Astrocyte (in vitro differentiated cells and primary cell): ENCODE measurements at places on chromosomes 4 and X. TPM values are rescaled to one million over a fixed set of nuclear protein-coding genes. Genes with fewer than 3 reads are reported as not detected.
A peak's percentile ranks its signal among the peaks of the same experiment; 100 is the strongest.

- H3K36me3 ChIP-seq = no peaks in the 10 kb centered on the region
- DNase-seq = no peak
- H3K27ac ChIP-seq = peak overlapping the region; percentile 83
- H3K4me1 ChIP-seq = peaks cover 7% of the 10 kb centered on the region
- H3K4me3 ChIP-seq = peak overlapping the region; percentile 77
Observed at GRCh38 chr4:183503497-183504063, 1.3 kb upstream of the ING2 start.

DNA sequence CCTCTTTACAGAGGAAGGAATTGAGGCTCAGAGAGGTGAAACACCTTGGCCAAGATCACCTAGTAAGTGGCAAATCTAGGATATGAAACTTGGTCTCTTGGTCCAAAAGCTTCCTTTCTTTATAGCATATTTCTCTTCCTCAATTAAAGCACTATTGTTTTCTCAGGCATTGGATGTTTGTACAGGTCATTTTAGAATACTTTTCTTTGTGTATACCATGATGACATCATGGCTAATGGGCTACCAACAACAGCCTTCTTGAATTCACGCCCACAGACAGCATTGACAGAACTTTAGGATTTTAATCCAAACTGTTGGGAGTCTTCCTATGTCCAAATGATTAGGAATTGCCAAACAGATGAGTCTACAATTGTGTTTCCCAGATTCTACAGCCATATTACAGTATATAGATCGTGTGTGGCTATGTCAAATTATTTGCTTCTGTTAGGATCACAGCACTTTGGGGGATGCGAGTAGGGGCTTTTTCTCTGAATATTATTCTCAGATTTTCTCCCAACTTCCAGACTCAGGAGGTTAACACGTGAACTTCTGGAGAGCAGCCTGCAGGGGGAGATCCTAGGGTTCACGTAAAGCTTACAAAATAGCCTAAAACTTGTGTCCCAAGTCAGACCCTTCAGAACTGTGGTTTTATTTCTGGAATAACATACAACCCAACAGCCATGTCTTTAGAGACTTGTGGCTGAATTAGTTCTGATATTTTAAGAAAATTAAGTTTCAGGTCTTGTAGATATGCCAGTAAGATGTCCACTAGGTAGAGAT is 191.8 kb downstream of the SHROOM3 start:
- H3K4me3 ChIP-seq = no peak overlapping the region
- H3K4me1 ChIP-seq = peaks cover 31% of the 10 kb centered on the region
- no peak for DNase-seq
- no peaks in the 10 kb centered on the region for H3K36me3 ChIP-seq
- H3K27ac ChIP-seq = no peak overlapping the region

- peaks cover 6% of the 10 kb centered on the region for H3K4me1 ChIP-seq
- peak; percentile 12 for DNase-seq
- H3K4me3 ChIP-seq = no peak overlapping the region
- no peak overlapping the region for H3K27ac ChIP-seq
- no peaks in the 10 kb centered on the region for H3K36me3 ChIP-seq
Observed at GRCh38 chr4:16914208-16914607, 15.8 kb upstream of the LDB2 start.

DNA sequence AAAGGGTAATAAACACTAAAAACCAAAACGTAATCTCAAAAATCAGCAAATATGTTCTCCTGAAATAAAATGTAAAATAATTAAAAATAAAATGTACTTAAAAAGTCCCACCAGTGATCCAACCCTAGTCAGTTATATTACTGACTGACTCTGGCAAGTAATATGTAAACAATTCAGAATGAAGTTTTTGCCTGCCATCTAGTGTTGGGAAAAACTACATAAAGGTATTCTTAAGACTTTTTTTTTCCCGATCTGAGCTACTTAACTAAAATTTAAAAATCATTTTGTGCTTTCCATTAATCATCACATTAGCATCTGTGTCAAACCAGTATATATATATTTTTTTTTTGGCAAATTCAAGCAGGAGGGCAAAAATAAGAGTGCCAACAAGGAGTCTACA is 24.0 kb downstream of the RCHY1 start:
- H3K4me3 ChIP-seq = no peak overlapping the region
- H3K36me3 ChIP-seq = peaks cover 19% of the 10 kb centered on the region
- DNase-seq = no peak
- no peak overlapping the region for H3K27ac ChIP-seq
- H3K4me1 ChIP-seq = no peaks in the 10 kb centered on the region
- H3K27me3 ChIP-seq = no peaks in the 10 kb centered on the region

DNA sequence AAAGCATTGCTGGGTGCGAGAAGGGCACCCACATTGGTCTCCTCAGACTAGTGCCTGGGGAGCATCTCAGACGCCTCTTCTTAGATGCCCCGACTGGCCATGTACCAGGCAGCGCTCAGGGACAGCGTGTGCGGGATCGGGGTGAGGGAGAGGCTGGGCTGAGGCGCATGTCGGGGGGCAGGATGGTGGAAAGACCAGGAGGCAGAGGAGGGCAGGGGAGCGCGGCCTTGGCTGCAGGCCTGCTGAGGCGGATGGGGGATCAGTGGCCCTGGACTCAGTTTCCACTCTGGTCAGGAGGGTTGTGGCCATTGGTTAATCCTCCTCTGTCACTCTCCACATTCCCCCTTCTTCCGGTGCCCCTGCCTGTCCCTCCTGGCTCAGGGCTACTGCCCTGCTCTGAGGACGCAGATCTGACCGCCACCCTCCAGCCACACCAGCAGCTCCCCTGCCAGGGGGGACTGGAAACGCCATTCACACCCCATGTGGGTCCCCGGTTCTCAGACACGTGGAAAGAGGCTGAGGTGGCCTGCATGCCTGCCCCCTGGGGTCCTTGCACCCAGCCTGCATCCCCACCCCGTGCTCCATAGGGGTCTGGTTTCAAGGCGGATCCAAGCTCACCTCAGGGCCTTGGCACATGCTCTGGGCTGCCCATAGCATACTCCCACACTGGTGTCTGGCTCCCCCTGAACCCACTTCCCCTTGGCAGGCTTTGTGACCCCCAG is 105.9 kb downstream of the CPZ start:
- DNase-seq = no peak
- H3K36me3 ChIP-seq = no peaks in the 10 kb centered on the region
- H3K27ac ChIP-seq = no peak overlapping the region
- no peak overlapping the region for H3K4me3 ChIP-seq

- no peaks in the 10 kb centered on the region for H3K36me3 ChIP-seq
- DNase-seq = no peak
- H3K27me3 ChIP-seq = no peaks in the 10 kb centered on the region
- peak within 1 kb of the TSS; percentile 63 for H3K27ac ChIP-seq
- H3K4me3 ChIP-seq = peak within 1 kb of the TSS; percentile 66
Observed at GRCh38 chrX:64205441-64205734, at the start of gene AMER1. Gene AMER1, minus strand, starts transcription at chrX:64205708. Its CDS starts 12,422 bp downstream, at chrX:64193286.

GRCh38 chr4:118881512-118882146 is 7.0 kb upstream of the SYNPO2 start:
- H3K4me3 ChIP-seq = no peak overlapping the region
- DNase-seq = no peak
- H3K27ac ChIP-seq = no peak overlapping the region
- H3K4me1 ChIP-seq = no peaks in the 10 kb centered on the region
- H3K36me3 ChIP-seq = no peaks in the 10 kb centered on the region

GRCh38 chrX:155148724-155149537 is 67.3 kb upstream of the VBP1 start:
- no peaks in the 10 kb centered on the region for H3K27me3 ChIP-seq
- no peaks in the 10 kb centered on the region for H3K4me1 ChIP-seq
- H3K4me3 ChIP-seq = no peak overlapping the region
- no peak for DNase-seq
- no peak overlapping the region for H3K27ac ChIP-seq

DNA sequence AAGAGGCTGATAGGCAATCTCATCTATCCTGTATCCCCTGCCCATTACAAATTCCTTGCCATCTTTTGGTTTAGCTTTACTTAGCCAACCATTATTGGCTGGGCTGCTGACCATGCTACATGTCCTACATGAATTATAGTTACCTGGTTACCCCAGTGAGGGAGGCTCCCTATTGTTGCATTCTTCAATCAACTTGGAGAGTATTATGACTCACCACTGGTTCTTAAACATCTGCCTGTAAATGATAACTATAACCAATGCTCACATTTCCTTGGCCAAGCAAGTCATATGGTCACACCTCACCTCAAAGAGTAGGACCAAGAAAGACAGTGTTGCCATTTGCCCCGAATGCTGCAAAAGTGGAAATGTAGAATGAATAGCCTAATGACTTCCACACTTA is 297.6 kb downstream of the IL15 start:
- no peak for DNase-seq
- H3K27ac ChIP-seq = no peak overlapping the region
- no peaks in the 10 kb centered on the region for H3K36me3 ChIP-seq
- no peaks in the 10 kb centered on the region for H3K27me3 ChIP-seq
- H3K4me3 ChIP-seq = no peak overlapping the region

DNA sequence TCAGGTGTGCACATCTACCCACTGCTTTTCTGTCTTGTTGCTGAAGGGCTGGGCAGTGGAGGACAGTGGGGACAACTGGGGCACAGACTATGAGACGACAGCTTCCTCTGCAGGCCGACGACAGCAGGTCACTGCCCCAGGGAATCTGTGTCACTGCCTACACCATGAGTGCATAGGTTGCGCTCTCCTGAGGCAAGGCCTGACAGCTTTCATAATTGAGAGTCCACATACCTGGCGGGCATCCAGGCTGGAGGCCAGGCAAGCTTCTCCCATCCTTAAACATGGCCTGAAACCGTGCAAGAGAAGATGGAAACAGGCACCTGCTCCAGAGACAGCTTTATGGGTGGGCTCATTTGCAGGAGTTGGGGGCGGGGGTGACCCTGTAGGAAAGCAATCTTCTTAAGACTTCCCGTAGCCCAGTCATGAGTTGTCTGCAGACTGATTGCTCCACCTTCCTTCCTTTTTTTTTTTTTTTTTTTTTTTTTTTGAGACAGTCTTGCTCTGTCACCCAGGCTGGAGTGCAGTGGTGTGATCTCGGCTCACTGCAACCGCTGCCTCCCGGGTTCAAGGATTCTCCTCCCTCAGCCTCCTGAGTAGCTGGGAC is 2.9 kb downstream of the ANOS1 start:
- H3K36me3 ChIP-seq = no peaks in the 10 kb centered on the region
- no peak overlapping the region for H3K4me3 ChIP-seq
- no peak for DNase-seq
- no peaks in the 10 kb centered on the region for H3K27me3 ChIP-seq
- no peak overlapping the region for H3K27ac ChIP-seq

DNA sequence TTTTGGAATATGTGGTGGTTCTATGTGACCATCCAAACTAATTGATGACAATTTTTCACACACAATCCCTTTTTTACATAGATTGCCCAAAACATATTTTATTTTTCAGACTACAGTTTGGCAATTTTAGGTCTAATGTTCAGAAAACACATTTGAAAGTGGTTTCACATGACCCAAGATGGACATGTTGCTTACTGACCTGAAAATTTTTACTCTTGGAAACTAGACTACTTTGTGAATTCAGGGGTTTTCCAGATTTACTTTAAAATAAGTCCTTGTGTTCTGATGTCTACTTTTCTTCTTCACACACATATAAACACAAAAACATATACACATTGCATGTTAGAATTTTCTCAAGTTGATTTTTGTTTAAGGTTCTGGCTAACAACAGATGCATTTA is 79.5 kb downstream of the HMGB2 start:
- peaks cover 9% of the 10 kb centered on the region for H3K4me1 ChIP-seq
- H3K36me3 ChIP-seq = no peaks in the 10 kb centered on the region
- H3K27ac ChIP-seq = no peak overlapping the region
- H3K4me3 ChIP-seq = no peak overlapping the region
- H3K27me3 ChIP-seq = peaks cover 5% of the 10 kb centered on the region
- no peak for DNase-seq

- DNase-seq = peak; percentile 80
- H3K27ac ChIP-seq = peak overlapping the region; percentile 98
- no peaks in the 10 kb centered on the region for H3K36me3 ChIP-seq
- H3K4me3 ChIP-seq = peak overlapping the region; percentile 42
- no peaks in the 10 kb centered on the region for H3K27me3 ChIP-seq
Observed at GRCh38 chrX:10579112-10580011, 41.0 kb downstream of the MID1 start.

DNA sequence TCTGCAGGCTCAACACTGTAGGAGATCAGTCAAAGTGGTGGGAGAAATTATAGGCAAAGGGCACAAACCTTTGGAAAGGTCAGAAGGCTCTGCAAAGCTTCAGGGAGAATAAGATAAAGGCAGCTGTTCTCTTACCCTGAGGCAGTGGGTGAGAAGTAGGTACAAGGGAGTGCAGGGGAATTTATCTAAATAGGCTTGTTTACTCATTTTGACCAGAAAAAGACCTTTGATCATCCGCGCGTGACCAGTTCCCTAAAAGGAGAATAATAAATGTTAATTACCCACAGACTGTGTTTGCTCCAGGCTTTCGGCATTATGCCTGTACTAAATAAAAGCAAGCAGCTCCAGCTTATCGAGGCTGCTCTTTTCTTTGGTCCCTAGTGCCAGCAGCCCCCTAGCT is 9.3 kb downstream of the FGFBP2 start:
- H3K27ac ChIP-seq = no peak overlapping the region
- no peak overlapping the region for H3K4me3 ChIP-seq
- H3K4me1 ChIP-seq = no peaks in the 10 kb centered on the region
- H3K36me3 ChIP-seq = no peaks in the 10 kb centered on the region
- no peaks in the 10 kb centered on the region for H3K27me3 ChIP-seq

DNA sequence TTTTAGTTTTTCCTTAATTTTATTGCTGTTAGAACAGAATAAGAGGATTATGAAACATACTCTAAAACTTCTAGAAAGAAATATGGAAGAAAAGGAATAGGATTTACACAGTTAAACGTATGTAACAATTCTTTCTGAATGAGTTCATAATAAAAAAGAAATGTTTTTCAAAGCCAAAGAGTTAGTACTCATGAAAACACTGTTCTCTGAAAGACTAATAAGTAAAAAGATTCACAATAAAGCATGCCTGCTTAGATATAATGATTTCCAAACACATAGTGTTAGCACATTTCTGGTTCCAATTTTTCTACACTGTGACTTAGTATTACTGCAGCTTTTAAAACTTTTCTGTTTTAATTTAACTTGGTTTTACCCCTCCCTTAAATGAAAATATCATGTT is 49.8 kb upstream of the PRSS48 start:
- H3K36me3 ChIP-seq = no peaks in the 10 kb centered on the region
- peaks cover 23% of the 10 kb centered on the region for H3K4me1 ChIP-seq

ADGRL3 gene
- 29.6 and 31.3 TPM in 2 replicates for total RNA-seq

DCAF12L1 gene
- total RNA-seq = 0.11 TPM in 1 of 2 replicates, not detected in the other

NMU gene
- total RNA-seq = 0.61 TPM in 1 of 2 replicates, not detected in the other

DCAF8L1 gene
- total RNA-seq = not detected in 2 replicates

RASSF6 gene
- 0.07 and 0.14 TPM in 2 replicates for total RNA-seq

MTM1 gene
- total RNA-seq = 10.7 and 11.0 TPM in 2 replicates

TMEM31 gene
- total RNA-seq = 0.43 TPM in 1 of 2 replicates, not detected in the other

NPY2R gene
- 0.09 TPM in 1 of 2 replicates, not detected in the other for total RNA-seq

MAGEA9B gene
- total RNA-seq = not detected in 2 replicates

DUSP9 gene
- 0.20 and 0.36 TPM in 2 replicates for total RNA-seq

GPC4 gene
- total RNA-seq = 71.9 and 86.4 TPM in 2 replicates

XK gene
- 0.17 and 0.25 TPM in 2 replicates for total RNA-seq

H2BW2 gene
- total RNA-seq = not detected in 2 replicates

XG gene
- total RNA-seq = 0.30 TPM in 1 of 2 replicates, not detected in the other

GATA1 gene
- total RNA-seq = not detected in 2 replicates

TMPRSS11A gene
- not detected in 2 replicates for total RNA-seq
